ENCODE measurements at places on chromosomes 2 and 18. TPM values are rescaled to one million over a fixed set of nuclear protein-coding genes. Genes with fewer than 3 reads are reported as not detected.

DNA sequence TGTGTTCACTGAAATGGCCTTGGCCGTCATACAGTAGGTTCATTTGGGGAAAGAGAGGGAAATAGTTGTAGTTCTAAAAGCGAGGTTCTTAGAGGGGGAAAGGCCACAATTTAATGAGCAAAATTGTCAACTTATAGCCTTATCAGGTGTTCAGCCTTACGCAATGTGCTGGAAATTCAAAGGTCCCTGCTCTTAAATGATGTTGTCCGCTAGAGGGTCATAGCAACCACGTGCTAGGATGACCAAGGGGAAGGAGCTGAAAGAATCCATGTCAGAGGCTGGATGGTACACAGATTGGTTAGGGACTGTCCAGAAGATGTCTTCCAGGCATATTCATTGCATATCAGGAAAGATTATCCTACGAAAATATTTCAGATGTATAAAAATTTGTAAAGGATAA is 282.3 kb upstream of the MEX3C start:
- no peak for DNase-seq

Gene GFPT1
- 23.1 TPM for total RNA-seq

Gene IL36A
- total RNA-seq: not detected

DNA sequence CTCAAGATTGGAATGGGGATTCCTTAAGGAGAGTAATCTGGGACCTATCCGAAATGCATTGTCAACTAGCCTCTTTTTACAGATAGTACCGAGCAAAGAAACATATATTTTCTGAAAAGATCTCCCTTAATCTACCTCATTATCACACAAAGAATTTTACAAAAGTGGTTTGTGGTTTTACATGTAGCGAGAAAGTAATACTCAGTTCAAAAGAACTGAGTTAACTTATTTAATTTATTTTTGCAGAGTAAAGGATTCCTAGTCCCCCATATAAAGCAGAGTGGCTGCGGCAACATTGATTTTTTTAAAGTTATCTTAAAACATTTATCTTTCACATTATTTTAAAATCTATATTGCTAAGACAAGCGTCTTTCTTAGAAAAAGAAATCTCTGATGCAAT is 15.9 kb upstream of the SOS1 start:
- no peak for DNase-seq

Gene AOX1
- total RNA-seq: not detected

- no peak for DNase-seq
Measured at GRCh38 chr18:47724186-47724975, 206.1 kb downstream of the SMAD2 start.

Gene ANKRD29
- total RNA-seq: not detected

GRCh38 chr2:24568551-24568950 is 77.5 kb downstream of the NCOA1 start:
- no peak for DNase-seq

GRCh38 chr2:18831916-18832510 is 242.6 kb upstream of the NT5C1B start:
- DNase-seq: no peak

DNA sequence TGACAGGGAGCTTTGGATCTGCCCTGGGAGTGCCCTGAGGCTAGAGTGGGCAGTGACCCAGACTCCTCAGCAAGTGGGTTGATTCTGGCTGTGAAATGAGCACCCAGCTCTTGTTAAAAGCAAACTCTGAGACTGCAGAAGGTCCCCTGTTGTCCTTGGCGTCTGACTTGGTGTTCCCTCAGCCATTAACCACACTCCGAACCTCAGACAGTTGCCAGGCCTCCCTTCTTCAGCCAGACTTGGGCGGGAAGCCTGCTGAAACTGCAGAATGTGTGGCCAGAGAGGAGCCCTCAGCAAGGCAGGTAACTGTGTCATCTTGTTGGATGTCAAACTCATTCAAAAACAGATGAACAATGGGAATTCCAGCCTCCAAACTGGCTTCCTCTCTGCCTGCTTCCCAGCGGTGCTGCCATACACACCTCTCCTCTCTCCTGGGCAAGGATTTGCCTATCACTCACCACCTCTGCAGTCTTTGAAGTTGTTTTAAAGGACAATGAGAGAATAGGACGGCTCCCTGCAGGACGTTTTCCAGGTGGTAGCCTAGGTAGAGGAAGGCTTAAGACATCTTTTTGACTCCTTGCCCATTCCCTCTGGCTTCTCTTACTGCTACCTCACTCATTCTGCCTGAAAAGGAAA is 38.9 kb upstream of the B3GNT2 start:
- DNase-seq: no peak

DNA sequence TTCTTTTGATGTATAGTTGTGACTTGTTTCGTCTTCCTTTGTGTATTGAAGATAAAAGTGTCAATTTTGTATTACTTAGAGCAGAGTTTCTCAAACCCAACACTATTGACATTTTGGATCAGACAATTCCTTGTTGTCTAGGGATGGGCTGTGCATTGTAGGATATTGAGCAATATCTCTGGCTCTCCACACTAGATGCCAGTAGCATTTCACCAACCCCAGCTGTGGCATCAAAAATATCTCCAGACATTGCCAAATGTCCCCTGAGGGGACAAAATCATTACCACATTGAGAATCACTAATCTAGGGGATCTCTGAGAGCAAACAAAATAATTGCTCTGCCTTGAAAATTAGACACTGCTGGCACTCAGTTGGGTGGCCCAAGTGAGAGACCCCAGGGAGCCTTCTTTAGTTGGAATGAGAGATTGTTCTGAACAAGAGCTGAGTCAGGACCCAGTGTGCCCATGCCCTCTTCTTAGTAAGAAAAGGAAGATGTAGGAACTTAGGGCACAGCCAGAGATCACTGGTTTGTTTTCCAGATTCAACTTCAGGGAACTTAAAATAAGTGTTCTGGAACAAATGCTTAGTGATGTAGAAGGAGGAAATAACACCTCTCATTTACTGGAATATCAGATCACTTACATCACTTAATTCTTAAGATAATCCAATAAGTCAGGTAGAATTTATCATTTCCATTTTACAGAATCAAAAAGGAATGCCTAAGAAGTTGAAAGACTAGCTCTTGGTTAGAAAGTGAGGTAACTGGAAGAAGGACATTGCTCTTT is 466.6 kb upstream of the TNP1 start:
- DNase-seq: no peak

- no peak for DNase-seq
Measured at GRCh38 chr18:75723521-75724340, 296.2 kb upstream of the SMIM21 start.

Gene UGP2
- 77.6 TPM for total RNA-seq

Gene G6PC2
- total RNA-seq: not detected

DNA sequence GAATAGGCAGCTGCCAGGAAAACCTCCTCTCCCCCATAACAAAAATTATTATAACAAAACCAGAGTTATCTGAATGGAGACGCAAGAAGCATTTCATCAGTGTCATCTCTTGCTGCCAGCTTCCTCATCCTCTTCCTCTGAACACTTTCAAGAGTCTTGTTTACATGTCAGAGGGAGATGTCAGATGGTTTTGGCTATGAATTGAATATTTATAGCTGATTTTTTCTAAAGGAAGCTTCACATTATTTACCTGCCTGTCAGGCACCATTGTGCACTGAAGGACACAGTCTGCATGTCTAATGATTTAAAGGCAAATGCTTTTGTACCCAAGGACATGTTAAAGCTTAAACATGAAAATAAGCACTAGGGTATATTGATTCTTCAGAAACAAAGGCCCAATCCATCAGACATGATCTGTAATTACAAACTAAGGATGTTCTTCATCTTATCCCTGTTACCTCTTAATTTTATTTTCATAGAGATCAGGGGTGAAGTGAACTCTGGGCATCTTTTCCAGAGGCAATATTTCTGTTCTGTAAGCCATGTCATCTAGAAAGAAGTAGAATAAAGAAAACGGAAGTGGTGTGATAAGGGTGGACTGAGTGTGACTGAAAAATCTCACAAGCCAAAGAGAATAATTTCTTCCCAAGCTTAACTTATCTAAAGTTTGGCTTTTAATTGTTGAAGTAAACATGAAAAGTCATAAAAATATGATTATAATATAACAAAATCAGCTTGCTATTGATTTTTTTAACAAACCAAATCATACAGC is 168.7 kb downstream of the ANKRD44 start:
- DNase-seq: no peak

Gene PLGLB1
- 11.7 TPM for total RNA-seq

Gene IL36RN
- not detected for total RNA-seq

Gene SANBR
- 6.0 TPM for total RNA-seq

- no peak for DNase-seq
Measured at GRCh38 chr2:55883357-55883756, 40.2 kb downstream of the EFEMP1 start.

GRCh38 chr2:86393521-86394491 is 47.4 kb upstream of the KDM3A start:
- no peak for DNase-seq

GRCh38 chr2:238874330-238875050 is 26.6 kb downstream of the TWIST2 start:
- no peak for DNase-seq

Gene MYCN
- total RNA-seq: not detected

GRCh38 chr2:109324861-109325260 is 195.9 kb downstream of the SH3RF3 start:
- no peak for DNase-seq

Data from CD4-positive, alpha-beta memory T cell (primary cell).